ENCODE measurements at places on chromosomes 4 and X. TPM values are rescaled to one million over a fixed set of nuclear protein-coding genes. Genes with fewer than 3 reads are reported as not detected.

- no peak for DNase-seq
- no peak overlapping the region for H3K4me3 ChIP-seq
- no peaks in the 10 kb centered on the region for H3K36me3 ChIP-seq
- H3K27ac ChIP-seq: no peak overlapping the region
- H3K4me1 ChIP-seq: no peaks in the 10 kb centered on the region
Observed at GRCh38 chrX:154731881-154732280, 19.0 kb downstream of the GAB3 start.

The TNMD gene
- total RNA-seq: not detected

The PABPC1L2A gene
- total RNA-seq: not detected

DNA sequence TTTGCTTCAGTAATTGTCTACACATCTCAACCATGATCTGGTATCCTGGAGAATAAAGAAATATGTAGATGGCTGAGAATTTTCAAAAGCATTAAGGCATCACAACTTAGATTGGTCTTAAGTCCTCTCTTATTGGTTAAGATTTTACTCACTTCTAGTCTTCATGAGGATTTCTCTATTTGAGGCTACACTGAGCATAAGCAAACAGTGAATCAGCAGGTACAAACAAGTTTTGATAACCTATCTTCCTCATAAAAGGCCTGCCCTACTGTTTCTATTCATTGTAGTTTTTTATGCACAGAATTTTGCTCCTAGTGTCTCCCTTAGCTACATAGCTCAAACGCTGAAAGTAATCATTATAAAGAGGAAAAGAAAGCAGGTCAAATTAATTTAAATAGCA lies 460.7 kb upstream of the RPS6KA3 start:
- no peak for DNase-seq
- no peaks in the 10 kb centered on the region for H3K36me3 ChIP-seq
- H3K27me3 ChIP-seq: no peaks in the 10 kb centered on the region
- no peak overlapping the region for H3K4me3 ChIP-seq

All from HCT116 (cell line).